ENCODE measurements at places on chromosomes 2 and 18.

DNA sequence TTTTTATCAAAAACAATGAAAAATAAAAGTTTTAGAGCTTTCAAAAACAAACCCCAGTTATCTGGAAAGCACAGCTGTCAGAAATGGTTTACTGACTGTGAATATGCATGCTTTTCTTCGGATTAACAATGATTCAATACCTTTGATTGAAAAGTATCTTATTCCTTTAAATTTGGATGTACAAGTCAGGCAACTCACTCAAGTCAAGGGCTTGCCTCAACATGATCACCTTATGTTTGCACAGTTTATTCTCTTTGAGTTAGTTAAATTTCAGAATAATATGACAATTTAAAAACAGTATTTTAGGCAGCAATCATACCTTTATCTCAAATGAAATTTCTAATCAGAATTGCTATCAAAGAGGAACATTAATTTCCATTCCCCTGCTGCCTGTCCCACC is 108.8 kb upstream of the FOSL2 start:
- DNase-seq, result no peak

DNA sequence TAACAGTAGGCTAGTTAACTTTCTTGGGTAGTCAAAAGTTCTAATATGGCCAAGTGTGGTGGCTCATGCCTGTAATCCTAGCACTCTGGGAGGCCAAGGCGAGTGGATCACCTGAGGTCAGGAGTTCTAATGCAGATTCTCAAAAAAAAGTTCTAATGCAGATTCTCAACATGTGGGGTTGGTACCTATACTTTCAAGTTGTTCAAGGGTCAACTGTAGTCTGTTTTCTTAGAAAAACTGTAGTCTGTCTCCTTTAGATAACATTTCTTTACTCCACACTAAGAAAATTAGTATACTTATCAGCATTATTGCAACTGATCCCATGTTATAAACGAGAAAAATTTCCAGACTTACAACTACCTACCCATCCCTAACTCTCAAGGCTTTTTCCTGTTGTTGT is 16.6 kb downstream of the INO80D start:
- DNase-seq, result no peak

GRCh38 chr18:62555135-62555534 is 32.3 kb downstream of the ZCCHC2 start:
- DNase-seq, result peak; percentile 75

DNA sequence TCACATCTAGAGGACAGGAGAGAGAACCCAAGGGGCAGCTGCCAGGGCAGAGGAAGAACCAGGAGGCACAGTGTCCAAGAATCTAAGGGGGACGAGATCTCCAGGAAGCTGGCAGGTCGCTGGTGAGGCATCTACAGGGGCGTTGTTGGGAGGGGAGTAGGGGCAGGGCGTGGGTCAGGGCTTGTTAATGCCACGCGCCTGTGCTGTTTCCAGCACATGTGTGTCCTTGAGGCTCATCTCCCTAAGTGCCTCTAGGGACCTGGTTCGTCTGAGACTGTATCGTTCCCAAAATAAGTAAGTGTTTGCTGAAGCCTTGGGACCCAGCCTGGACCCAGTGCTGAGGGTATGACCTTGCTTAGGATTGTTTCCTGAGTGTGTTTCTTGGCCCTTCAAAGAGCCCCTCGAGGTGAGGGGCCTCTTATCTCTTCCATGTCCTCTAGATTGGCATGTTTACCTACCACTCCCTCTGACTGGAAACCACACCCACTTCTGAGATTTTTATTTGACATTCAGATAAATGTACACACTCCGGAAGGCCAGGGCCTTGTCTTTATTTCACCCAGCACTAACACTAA is 22.2 kb downstream of the HK2 start:
- no peak for DNase-seq

- no peak for DNase-seq
Observed at GRCh38 chr2:71801969-71802368, 345.7 kb downstream of the CYP26B1 start.

DNA sequence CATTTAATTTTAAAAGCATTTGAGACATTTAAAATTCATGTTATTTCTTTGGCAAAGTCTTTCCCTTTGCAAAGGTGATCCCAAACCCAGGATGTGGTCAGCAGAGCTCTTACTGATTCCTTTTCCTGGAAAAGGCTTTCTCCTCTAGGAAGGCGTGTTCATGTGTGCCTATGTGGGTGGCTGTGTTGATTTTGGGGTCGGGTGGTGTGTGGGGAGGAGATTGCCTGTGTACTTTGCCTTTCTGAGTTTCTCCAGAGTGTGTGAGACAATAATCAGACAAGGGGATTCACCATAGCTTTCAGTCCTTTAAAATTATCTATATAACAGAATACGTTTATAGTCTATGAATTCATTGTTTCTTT is 173.2 kb downstream of the SOCS6 start:
- peak; percentile 7 for DNase-seq

DNA sequence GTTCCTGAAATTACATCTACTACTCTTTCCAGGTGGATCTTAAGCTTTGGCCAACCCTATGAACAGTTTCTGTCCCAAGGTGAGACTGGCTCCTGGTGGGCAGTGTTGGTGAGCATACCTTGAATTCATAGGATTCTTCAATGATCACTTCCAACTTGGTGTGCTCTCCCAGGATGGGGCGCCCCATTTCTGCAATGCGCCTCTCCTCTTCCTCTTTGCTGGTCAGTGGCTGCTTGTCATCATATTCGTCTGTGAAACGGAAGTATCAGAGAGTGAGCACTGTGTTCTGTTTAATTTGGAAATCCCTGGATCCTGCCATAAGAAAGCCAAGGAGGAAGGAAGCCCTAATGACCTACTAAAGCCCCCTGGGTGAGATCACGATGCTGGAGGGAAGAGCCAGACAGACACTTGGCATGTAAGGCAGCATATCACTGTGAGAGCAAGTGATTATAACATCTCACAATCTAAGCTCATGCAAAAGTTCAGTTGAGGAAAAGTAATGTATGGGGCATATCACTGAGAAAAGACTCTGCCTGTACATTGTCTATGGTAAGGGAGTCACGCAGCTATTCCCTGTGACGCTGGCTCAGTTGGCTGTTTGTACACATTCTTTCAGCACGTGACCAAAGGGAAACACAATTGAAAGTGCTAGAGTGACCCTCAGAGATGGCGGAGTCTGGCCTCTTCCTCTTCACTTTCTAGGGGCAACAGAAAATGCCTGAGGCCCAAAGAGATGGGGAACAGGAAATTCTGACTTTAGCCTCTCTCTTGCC is 287.0 kb downstream of the SLC8A1 start:
- peak; percentile 42 for DNase-seq

- no peak for DNase-seq
Observed at GRCh38 chr2:10413503-10413902, 34.6 kb downstream of the ODC1 start.

GRCh38 chr2:16140771-16141640 is 200.7 kb downstream of the MYCN start:
- DNase-seq, result no peak

DNA sequence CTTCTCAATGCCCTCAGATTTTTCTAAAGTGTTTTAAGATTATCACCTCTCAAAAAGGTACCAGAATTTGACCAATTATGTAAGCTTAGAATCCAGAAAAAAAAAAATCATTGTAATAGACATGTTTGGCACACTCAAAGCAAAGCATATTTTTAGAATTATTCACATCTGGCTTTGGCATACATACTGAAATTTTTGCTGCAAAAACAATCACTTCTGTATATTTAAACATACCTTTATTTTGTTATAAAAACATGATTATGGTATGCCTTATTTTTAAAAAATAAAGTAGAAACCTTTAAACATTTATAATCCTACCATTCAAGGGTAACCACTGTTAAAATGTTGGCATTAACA is 143.3 kb downstream of the ESCO1 start:
- DNase-seq, result no peak

DNA sequence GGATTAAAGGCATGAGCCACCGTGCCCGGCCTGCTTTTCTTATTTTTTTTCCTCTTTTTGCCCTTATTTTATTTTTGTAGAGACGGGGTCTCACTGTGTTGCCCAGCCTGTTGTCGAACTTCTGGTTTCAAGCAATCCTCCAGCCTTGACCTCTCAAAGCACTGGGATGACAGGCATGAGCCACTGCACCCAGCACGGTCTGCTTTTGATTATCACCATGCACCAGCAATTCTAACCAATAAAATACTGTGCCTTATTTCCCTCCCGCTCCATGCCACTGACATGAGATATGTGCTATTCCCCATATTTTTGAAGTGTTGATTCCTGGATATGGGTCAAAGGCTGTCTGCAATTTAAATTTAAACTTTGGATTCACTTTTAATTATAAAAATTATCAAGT is 42.9 kb downstream of the ACYP2 start:
- DNase-seq, result no peak

- DNase-seq, result no peak
Observed at GRCh38 chr2:170377500-170378207, 199.7 kb downstream of the MYO3B start.

DNA sequence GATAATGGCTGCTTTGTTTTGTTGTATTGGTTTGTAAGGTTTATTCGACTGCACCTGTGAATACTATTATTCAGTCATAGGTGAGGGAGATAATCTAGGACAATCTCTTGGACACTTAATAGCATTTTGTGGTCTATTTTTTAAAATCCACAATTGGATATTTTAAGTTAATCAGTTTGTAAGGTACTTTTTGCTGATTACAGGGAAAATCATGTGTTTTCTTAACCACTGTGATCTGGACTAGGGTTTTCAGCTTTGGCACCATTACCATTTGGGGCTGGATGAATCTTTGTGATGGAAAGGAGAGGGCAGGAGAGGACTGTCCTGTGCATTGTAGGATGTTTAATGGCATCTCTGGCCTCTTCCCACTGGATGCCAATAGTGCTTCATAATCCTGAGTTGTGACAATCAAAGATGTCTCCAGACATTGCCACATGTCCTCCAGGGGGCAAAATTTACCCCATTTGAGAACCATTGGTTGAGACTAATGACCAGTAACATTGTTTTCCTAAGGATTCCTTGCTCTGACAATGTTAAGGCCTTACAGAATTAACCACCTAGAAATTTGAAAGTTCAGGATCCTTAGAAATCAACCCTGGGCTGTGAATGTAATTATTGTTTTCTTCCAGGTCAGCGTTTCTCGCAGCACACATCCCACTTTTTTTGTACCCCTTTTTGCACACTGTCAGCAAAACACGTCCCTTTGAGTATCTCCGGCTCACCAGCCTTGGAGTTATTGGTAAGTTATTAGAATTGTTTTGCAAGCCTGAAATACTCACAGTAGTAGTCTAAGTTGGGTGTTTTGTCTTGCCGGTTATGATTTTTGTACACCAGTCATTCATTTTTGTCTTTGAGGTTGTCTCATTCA is 15.6 kb downstream of the CNOT9 start:
- DNase-seq, result no peak

DNA sequence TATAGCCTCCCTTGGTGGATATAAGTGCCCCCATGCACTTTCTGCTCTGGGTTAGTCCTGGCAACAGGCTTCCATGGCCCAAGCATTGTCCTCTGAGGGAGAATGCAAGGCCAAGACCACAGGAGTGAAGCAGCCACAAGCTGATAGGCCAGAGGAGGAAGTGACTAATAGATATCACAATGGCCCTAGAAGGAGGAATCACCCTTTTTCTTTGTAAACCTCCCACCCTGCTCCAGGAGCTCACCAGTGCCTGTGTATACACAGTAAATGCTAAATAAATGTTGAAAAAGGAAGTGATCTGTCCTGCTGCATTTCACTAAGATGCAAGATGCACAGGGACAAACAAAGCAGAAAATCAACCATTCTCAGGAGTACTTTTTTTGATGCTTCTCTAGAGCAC is 49.7 kb upstream of the ABCA12 start:
- no peak for DNase-seq

GRCh38 chr2:58449286-58450010 is 208.3 kb upstream of the FANCL start:
- peak; percentile 86 for DNase-seq

DNA sequence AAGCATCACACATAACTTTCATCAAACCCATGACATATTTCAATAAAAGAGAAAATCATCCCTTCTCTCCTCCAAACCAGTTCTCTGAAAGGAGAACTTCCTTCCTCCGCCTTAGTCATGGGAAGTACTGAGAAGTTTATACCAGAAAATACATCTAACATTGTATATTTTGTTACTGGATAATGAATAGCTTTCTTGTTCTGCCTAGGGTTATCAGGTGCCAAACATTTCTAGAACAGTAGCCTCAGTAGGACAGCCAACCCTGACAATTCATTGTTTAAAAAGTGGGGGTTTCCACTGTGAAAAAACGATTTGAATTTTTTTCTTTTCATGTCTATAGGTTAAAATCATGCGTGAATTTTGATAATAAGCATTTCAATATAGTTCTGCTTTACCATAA is 16.0 kb upstream of the DAW1 start:
- no peak for DNase-seq

DNA sequence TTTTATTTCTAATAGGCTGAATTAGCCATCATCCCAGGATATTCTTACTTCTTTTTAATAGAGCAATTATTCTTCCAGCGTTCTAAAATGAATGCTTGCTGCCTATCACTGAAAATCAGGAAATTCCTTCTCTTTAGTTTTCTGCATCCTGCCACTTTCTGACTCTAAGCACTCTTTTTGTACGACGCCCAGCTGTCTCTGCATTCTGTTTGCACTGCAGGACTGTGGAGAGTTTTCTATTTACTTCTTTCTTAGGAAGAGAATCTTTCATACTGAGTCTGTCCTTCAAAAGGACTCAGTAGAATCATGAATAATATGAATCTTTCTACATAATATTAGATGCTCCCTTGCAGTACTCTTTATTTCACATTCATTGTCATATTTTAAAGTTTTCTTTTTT is 360.4 kb upstream of the DSEL start:
- no peak for DNase-seq

GRCh38 chr2:239236808-239237205 is 164.0 kb downstream of the HDAC4 start:
- DNase-seq, result no peak

DNA sequence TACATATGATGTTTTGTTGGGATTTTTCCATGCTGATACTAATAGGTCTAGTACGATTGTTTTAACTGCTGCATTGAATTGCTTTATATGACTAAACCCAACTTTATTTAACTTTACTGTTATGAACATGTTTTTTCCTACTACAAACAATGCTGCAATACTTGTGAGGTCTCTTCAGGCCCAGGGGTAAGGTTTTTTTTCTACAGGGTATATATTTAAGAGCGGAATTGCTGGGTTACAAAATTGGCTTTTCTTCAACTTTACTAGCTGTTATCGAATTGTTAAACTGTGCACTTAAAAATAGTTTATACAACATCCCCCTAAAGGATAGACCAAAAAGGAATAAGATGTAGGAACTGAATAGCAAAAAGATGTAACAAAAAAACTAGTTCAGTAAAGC is 78.5 kb upstream of the TMEM178A start:
- no peak for DNase-seq

DNA sequence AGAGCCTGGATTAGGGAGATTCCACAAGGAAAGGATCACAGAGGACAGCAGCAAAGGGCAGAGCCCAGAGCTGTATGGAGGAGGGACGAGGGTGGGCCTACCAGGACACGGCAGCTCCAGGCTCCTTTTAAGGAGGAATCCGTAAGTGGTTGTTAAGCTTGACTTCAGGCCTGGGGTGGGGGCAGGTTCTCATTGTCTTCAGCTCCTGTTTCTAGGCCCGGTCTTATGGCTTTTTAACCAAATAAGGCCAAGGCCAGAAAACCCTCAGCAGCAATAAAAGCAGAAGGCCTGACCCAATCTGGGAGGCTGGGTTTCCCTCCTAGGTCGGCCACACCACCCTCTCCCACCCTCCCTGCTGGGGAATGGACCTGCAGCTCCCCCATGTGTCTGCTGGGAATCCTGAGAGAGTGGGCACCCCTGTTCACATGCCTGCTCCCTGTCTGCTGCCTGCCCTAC is 111.2 kb downstream of the PLB1 start:
- peak; percentile 6 for DNase-seq

- no peak for DNase-seq
Observed at GRCh38 chr18:77676910-77677309, 427.3 kb downstream of the GALR1 start.

- DNase-seq, result no peak
Observed at GRCh38 chr18:69205925-69206324, 194.8 kb upstream of the DOK6 start.

Measured in inflammatory macrophage treated with lipopolysaccharide for 4 hours (primary cell).